Stimulated activated CD4-positive, alpha-beta T cell treated with anti-CD3 and anti-CD28 coated beads, Interleukin-4, amount 100 ng/mL, for 24 hours (primary cell): ENCODE measurements at places on chromosomes 13 and 19.

GRCh38 chr13:70098669-70099068, 9.0 kb upstream of the ATXN8OS start:
- no peak for DNase-seq

DNA sequence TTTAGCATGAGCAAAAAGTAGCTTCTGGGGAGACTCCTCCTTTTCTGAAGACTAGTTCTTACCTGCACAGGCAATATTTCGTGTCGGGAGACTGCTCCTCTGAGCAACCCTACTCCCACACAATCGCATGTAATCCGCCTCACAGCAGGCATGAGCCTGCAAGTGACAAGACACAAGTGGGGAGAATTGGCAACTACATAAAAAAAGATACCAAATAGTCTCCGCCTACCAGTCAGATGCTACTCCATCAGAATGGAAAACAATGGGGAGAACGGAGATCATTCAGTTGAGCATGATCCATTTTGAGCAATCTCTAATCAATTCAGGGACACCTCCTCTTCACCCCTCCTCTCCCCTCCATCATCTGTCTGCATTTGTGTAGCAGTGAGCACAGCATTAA, 321.0 kb downstream of the COG6 start:
- no peak for DNase-seq

DNA sequence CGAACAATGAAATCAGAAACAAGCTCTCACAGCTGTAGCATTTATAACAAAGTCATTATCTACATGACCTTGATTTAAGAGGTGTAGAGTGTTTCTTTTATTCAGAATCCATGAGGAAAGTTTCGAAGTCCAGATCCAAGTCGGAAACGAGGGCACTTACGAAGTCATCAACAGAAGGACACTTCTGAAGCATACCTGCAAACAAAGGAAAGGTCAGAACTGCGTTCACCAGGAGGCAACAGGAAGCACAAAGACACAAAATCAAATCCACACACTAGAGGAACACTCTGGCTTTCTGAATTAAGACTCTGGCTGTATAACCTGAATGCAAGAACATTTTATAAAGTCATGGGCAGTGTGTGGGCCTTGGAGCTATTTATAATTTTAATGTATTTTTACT, 158.9 kb downstream of the MIPEP start:
- no peak for DNase-seq

DNA sequence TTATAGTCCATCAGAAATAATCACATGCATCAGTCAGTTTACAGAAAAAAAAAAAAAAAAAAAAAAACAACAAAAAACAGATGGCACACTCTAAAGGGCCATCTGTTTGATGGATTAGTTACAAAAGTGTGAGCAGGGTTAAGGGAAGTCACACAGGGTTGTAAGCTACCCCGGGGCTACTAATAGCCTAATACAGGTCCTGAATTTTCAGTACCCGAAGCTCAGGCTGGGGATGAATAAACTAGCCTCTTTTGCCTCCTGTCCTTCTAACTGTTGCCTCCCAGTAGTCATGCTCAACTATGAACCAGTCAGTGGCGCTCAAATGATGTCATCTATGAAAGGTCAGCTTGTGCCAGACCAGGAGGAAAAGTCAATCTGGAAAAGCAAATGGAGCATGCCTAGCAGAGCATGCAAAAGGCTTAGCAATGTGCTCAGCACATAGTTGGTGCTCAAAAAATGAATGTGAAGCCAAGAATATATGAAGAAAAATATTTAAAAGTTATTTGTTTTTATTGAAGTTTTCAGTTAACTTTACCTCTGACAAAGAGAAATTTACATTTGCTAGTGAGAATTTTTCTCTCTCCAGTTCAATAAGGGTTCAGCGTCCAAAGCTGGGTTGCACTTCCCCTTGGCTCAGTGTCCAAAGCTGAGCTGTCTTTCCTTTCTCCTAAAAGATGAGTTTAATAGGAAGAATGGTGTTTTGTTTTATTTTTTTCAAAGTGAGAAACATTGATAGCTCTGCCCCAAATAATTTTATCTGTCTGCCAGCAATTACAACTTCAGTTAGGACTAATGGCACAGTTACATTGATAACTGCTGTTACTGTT, 30.8 kb upstream of the LRCH1 start:
- no peak for DNase-seq

GRCh38 chr13:35789335-35790165, 313.1 kb upstream of the MAB21L1 start:
- DNase-seq, result no peak

- no peak for DNase-seq
These were observed 550.8 kb upstream of the SLITRK1 start for GRCh38 chr13:84433024-84433423.

GRCh38 chr19:38455031-38455430, 21.5 kb downstream of the RYR1 start:
- no peak for DNase-seq

DNA sequence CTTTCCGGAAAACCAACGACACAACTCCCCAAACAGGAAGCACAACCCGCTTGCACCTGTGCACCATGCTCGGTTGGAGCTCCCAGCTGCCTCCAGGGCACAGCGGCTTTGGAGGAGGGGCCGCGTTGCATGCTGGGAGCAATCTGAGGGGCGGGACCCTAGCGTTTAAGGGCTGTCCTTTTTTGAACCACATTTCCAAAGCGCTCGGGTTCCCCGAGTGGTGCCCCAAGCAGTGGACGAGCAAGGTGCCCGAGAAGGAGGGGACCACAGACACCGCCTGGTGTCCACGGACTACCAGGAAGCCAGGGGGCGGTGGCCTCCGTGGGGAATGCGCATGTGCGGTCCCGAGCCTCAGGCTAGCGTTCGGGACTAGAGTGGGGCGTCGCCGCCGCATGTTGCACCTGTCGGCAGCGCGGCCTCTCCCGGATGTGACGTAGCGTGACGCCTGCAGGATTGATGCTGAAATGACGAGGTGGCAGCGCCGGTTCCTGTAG, 11.9 kb upstream of the ZNF57 start:
- DNase-seq, result peak; percentile 46

GRCh38 chr19:16837035-16837362, 7.8 kb downstream of the SIN3B start:
- DNase-seq, result no peak

DNA sequence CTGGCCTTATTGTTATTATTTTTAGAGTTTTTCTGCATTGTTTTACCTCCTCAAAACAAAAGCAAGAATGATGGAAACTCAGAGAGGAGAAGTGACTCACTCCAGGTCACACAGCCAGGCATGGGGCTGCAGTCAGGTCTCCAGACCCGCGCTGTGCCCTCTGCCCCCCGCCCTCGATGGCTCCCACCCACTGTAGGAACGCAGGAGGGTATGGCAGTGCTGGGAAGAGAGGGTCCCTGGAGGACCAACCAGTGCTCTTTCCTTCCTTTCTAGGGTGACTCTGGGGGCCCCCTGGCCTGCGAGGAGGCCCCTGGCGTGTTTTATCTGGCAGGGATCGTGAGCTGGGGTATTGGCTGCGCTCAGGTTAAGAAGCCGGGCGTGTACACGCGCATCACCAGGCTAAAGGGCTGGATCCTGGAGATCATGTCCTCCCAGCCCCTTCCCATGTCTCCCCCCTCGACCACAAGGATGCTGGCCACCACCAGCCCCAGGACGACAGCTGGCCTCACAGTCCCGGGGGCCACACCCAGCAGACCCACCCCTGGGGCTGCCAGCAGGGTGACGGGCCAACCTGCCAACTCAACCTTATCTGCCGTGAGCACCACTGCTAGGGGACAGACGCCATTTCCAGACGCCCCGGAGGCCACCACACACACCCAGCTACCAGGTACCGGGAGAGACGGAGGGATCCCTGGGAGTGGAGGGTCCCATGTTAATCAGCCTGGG, 5.6 kb downstream of the TIMM13 start:
- DNase-seq, result no peak

GRCh38 chr19:19410553-19411550, 5.4 kb downstream of the GATAD2A start:
- peak; percentile 61 for DNase-seq

DNA sequence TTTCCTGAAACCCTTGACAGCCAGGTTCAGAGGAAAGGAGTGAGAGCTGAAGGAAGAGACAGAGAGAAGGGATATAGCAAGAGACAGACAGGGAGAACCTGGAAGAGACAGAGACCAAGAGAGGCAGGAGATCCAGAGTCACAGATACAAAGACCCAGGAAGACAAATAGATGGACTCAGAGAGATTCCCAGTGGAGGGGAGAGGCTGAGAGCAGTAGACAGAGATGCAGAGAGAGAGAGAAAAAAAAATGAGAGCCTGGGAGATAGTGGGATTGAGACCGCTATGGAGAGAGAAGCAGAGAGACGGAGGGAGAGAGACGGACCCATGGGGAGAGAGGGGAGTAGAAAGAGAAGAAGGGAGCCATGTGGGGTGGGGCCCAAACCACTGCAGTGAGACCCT, 763 bp downstream of the FXYD7 start:
- DNase-seq, result no peak

DNA sequence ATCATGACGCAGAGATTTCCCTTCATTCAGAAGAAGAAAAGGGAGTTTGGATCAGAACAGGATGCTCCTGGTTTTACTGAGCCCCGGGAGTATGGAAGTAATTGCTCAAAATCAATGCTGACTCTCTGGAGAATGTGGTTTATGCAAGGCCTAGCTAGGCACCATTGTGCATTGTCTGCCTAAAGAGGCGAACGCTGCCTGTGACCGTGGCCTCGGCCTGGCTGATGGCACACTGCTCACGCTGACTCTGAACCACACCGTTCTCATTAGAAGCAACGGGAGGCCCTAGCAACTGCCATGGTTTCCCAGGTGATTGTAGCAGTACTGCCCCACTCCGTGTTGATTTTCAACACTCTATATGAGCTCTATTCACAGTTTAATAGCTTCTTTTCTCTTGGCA, 41.7 kb upstream of the UBL3 start:
- DNase-seq, result no peak

GRCh38 chr13:66040506-66040905, 1189.6 kb downstream of the PCDH9 start:
- no peak for DNase-seq

- DNase-seq, result no peak
These were observed 32.8 kb downstream of the COG6 start for GRCh38 chr13:39688278-39688677.

DNA sequence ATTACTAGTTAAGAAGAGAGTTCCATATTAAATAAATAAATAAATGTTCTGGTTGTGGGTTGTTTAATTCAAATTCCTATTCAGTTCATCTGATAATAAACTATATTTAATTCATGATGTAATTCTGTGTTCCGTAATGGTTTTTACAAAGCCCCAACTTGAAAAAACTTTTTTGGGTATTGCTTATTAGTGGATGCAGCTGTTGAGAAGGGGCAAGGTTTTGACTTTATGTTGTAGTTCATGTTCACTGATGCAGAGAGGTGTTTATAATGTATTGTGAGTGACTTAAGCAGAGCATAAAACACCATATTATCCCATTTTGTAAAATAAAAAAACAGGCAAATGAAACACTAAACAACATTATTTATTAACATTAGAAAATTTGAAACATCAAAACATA, 107.3 kb upstream of the TNFSF11 start:
- no peak for DNase-seq

DNA sequence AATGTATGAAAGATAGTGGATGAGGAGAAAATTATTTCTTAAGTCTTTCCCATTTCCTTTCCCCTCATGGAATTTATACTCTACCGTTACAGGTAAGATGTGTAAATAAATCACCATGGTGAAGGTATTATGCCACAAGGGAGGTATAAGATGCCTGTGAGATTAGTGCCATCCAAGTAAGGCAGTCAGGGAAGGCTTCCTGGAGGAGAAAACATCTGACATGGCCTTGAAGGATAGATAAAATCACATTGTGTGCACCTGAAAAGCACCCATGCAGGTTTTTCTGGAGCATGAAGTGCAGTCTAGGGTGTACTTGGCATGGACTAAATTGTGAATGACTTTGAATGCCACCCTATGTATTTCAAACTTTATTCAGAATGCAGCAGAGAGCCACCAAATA, 15.3 kb downstream of the MBNL2 start:
- no peak for DNase-seq

DNA sequence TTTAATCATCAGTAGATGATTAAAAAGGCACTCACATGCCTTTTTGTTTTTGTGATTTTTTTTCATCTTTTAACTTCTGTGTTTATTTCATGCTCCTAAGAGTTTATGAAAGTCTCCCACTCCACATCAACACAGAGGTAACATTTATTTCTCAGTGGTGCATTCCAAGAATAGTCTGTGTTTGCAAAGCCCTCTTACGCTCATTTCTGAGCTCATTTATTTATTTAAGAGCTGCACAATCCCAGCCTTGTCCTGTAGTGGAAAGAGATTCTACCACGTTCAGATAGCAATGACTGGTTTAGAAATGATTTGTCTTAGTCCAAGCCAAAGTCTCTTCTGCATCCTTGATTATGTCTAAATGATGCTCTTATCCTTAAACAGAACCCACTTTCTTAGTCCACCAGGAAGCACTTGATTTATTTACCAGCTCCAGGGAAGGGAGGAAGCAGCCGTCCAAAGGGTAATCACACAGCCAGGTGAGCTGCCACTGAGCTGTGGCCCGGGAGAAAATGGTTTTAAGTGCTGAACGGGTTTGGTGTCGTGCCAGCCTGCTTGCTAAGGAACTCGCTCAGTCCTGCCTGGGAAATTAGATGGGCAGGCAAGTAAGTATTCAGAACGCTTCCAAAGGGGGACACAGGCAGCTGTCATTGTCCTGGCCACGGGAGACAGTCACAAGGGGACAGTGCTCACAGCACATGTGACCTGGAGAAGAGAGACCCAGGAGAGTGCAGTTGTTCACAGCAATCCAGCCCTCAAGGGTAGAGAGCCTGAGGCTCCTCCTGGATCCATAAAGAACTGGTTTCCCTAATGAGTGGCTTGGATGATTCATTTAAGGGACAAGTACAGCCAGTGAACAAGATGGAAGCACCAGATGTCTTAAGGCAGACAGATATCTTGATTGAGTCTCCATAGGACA, 131.8 kb upstream of the WASF3 start:
- DNase-seq, result no peak

DNA sequence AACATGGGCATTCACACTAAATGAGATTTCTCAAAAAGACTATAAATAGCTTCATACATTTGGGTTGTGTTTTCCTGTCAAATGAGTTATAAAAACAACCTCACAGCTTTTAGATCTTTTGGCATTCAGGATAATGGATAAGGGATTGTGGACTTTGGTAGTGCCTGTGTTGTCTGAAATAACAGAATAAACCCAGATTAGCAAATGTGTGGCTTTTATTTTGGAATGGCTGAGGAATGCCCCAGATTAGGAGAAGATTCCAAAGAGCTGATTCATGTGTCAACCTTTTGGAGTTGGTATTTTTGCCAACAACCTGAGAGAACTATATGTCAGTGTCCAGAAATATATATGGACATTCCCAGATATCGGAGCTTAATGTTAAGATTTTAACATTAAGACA, 164.7 kb downstream of the MTUS2 start:
- no peak for DNase-seq

GRCh38 chr13:113769106-113769505, 10.1 kb downstream of the TMEM255B start:
- DNase-seq, result no peak

GRCh38 chr19:52621376-52621775, 16.8 kb downstream of the ZNF83 start:
- no peak for DNase-seq

DNA sequence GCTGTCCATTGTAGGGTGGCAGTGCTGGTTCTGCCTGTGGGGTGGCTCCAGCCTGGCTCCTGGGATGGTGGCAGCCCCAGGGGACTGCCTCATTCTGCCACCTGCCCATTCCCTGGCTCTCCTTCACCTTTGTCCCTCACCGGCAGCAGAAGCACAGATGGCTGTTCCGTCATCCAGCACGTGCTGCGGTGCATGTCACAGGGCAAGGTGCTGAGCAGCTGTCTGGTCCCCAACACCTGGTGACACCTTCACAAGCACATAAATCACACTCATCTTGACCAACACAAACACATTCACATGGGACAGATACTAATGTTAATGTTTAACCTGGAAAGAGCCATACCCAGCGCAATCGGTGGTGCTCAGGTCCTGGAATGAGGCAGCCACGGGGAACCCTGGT, 126.8 kb downstream of the UQCRFS1 start:
- no peak for DNase-seq
